AG08395 (cell line): ENCODE measurements at places on chromosomes 6 and 20.

GRCh38 chr20:51934301-51935002, 132.1 kb upstream of the SALL4 start:
- no peak for DNase-seq

DNA sequence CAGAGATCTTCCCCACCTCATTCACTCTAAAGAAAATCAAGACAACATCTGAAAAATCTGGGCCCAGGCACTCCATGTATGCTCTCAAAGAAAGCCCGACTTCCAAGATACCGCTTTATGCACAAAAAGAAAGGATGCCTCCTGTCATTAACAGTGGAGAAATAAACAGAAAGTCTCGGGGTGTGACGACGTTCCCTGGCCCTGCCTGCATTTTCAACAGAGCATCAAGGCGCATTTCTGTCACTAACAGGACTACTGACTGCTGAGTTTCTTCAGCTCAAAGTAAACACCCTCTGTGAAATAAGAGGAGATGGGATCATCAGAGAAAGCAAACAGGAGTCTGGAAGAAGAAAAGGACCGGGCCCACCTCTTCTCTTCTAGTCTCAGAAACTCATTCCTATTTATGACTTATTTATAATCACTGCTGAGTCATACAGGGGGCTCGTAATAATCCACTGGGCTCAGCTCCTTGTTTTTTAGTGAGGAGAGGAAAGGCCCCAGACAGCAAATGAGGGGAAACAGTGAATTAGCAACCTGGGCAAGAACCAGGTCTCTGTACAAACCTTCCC, 99.7 kb downstream of the ZMYND8 start:
- DNase-seq: no peak

GRCh38 chr6:104306211-104306610, 553.5 kb downstream of the HACE1 start:
- DNase-seq: no peak

DNA sequence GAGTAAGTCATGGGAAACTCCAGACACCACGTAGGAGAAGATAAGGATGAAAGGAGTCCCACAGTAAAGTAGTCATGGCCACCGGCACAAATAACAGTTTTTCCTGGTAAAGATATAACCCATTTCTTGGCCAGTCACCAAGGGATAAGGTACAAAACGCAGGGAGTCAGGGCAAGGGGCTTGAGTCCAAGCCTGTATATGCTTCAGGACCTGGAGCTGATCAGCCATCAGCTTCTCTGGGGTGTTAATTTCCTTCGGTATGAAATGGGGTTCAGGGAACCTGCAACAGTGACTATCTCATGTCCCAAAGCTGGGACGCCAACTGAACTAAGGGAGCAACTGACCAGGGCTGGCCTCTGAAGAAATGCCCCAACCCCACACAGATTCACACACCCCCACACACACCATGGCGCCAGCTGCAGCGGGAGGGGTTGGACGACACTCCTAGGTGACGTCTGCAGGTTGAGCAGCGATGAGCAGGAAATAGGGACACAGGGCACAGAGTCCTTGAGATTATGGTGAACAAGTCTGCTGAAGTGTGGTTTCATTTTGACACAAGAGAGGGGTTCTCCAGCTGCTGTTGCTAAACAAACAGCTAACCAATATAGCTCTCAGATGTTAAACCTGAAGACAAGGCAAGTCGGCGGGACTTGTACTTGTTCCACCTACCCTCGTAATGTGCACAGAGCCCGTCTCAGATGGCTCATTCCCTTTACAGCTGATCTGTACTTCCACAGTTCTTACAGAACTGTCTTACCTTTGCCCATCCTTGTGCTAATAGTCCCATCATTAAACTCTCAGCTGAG, 7.4 kb upstream of the ADTRP start:
- DNase-seq: no peak

- DNase-seq: no peak
Measured at GRCh38 chr6:7578931-7579330, 11.1 kb upstream of the SNRNP48 start.

DNA sequence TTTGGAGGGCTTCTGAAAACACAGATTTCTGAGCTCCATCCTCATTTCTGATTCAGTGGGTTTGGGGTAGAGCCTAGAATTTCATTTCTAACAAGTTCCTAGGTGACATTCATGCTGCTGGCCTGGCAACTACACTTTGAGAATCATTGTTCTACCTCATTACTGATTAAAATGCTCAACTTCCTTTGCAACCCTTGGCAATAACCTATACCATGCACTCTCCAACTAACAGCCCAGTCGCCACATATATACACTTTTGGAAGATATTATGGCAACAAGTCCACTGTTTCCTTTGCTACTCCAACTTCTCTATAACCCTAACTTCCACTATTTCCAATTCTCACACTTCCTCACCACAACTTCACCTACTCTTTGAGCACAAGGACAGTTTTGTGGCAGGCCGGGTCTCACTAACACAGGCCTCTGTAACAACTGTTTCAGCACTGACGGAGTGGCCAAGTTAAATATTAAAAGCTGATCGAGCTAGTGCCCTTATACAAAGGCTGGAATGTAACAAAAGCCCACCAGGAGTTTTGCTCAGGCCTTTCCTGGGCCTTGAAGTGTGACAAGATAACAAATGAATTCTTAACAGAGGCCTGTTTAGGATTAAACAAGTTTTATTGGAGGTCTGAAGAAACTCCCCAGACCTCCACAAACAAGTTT, 32.1 kb upstream of the RAB23 start:
- DNase-seq: no peak

DNA sequence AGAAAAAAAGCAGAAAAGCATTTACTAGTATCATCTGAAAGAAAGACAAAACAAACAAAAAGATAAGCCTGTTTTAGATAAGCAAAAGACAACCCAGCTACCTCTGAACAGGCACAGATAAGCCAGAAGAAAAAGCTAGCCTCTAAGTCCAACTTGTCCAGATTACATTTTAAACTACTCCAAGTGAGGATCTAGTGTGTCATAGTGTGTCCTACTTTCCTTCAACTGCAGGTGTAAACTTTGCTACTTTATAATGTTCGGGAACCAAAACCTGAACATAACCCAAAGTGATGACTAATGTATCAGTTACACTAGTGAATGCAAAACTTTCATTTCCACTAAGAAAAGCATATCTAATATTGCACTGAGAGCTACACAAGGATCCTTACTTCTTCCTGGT, 19.5 kb downstream of the ADNP start:
- DNase-seq: no peak

- DNase-seq: peak; percentile 72
Measured at GRCh38 chr20:3818155-3819151, 1.9 kb upstream of the AP5S1 start.

- no peak for DNase-seq
Measured at GRCh38 chr6:13280254-13280653, 48.1 kb downstream of the TBC1D7 start.

GRCh38 chr6:127458817-127459216, 372 bp downstream of the KIAA0408 start:
- peak; percentile 62 for DNase-seq
